Activated CD4-positive, alpha-beta T cell treated with anti-CD3 and anti-CD28 coated beads for 36 hours (primary cell): ENCODE measurements at places on chromosomes 16 and 17. TPM values are rescaled to one million over a fixed set of nuclear protein-coding genes. Genes with fewer than 3 reads are reported as not detected.
A peak's percentile ranks its signal among the peaks of the same experiment; 100 is the strongest.

DNA sequence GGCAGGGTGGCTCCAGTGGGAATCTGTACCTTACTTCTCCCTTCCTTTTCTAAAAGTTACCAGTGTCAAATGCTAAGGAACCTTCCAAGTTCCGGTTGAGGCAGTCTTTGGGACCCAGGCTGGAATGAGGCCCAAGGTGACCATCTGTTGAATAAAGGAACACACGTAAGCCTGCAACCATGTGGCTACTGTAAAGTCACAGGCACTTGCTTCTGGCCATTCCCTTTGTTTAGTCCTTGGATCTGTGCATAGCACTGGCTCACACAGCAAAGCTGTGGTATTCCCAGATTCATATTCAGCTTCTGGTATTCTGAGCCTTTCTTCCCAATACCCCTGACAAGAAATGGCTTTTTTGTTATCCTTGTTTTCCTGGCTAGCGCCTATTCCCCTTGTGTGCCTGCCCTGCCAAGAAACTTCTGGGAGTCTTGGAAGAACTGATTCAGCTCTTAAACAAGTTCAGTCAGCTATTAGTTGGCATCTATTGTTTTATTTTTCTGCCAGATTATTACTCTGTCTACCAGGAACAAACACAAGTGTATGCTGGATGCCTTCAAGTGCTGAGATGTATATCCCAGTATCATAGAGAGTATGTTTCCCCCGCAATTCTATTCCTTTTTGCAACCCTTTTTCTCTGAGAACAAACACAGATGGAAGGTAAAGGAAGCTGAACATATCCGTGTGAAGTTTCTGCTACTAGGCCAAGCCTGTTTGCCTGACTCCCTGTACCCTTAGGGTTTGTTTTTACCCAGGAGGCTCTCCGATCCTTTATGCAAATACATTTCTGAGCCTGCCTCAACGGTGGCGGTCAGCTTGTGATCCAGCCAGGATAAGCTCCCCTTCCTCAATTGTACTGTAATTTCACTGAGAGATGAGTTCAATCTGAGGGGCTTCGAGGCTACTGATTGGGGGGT is 13.2 kb downstream of the TMEM238L start:
- DNase-seq, result no peak

The C16orf74 gene
- total RNA-seq, result 0.23 TPM

DNA sequence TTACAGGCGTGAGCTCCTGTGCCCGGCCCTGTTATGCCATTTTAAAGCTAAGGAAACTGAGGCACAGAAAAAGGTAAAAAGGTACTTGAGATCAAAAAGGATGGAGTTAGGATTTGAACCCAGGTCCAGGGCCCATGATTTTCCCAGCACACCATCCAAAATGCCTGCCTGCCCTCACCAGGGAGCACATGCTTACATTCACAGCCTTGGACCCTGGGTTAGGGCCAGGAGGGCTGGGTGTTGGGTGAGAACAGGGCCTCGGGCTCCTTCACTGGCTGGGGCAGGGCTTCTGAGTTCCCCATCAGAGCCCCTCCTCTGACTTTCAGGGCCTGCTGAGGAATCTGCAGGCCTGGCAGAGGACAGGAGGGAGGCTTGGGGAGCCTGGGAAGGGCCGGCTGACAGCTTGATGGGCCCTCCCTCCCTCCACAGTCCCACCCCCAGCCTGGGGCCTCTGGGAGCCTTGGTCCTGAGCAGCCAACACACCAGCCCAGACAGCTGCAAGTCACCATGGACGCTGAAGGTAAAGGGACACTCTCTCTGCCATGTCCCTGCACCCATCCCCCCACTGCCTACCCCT is at the start of gene QPRT:
Gene QPRT, plus strand, starts transcription at position 490 of the 577 bp plus-strand sequence. Its CDS starts 18 bp downstream, at position 508.
- peak; percentile 32 for DNase-seq

DNA sequence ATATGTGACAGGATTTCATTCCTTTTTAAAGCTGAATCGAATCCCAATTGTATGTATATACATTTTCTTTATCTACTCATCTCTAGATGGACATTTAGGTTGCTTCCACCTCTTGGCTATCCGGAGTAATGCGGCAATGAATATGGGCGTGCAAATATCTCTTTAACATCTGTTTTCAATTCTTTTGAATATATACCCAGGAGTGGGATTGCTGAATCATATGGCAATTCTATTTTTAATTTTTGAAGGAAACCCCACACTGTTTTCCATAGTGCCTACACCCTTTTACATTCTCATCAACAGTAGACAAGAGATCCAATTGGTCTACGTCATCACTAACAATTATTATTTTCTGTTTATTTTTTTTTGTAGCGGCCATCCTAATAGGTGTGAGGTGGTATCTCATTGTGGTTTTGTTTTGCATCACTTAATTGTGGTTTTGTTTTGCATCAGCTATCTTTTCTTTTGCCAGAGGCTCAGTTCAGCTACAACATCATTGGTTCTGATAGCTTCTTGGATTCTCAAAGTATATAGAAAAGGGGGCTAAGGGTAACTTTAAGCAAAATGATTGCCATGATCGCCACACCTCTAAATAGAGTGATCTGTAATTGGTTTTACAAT is 25.6 kb upstream of the MAP2K6 start:
- DNase-seq, result no peak

DNA sequence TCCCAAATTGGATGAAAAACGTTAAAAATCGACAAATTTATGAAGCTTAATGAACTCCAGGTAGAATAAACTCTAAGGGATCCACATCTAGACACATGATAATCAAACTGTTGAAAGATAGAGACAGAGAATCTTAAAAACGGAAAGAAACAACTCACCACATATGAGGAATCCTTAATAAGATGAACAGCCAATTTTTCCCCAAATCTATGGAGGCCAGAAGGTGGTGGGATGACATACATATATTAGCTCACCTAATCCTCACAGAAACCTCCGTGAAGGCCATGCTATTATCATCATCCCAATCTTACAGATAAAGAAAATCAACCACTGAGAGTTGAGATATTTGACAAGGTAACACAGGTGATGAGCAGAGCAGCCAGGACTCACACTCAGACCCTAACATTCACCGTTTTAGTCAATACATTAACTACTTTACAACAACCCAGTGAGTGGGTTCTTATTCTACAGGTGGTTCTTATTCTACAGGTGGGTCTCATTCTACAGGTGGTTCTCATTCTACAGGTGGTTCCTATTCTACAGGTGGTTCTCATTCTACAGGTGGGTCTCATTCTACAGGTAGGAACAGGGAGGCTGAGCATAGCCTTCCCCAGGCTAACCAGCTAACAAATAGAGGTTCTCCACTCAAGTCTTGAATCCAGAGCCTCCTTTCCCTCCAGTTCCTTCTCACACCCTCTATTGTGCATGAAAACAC is 4.8 kb downstream of the CACNG1 start:
- no peak for DNase-seq

The BCL6B gene
- total RNA-seq, result 0.27 TPM

The CCL15 gene
- total RNA-seq, result not detected

DNA sequence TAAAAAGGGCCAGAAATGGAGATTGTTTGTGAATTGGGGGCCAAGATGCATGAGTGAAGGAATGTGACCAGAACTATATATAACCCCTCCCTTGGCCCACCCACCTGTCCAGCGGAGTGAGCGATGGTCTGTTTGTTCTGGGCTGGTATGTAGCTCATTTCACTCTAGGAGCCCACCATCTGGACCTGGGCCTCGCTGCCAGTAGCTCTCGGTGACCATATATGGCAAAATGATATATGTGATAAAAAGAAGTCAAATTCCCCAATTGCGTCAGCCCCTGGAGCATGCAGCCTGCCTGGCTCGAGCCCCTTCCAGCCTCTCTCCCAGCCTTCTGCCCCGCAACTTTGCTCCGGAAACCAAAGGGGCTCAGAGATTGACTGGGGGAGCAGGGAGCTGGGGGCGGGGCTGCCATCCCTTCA is 47.3 kb downstream of the CCDC42 start:
- no peak for DNase-seq

The TMEM204 gene
- 12.6 TPM for total RNA-seq

DNA sequence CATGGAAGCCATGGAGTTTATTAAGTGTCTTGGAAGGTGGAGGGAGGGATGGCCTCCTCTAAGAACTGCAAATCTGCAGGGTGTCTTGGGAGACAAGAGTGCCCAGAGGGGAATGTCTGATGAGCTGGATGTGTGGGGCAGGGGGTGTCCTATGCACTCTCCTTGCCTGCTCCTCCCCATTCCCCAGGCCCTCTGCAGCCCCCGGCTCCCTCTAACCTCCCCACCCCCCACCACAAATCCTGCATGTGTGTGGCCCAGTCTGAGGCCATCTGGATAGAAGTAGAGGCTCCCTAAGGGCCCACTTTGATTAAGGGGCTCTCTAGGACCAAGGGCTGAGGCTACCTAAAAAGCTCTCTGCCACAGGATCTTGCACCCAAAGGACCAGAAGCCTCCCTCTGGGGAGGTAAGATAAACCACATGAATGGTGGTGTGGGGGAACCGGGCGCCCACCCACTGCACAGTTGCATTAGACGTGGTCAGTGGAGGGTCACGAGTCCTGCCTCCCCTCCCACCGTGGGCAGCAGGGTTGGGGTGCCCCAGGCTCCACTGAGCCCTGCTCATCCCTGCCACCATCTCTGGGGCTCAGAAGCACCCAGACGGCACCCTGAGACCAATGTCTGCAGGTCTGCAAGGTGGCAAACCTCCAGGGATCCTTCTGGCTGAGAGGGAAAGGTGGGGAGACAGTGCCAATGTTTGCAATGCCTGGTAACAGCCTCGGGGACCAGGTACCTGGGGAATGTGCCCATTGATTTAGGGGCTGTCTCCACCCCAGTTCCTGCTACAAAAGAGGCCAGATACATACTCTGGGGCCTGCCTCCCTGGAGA is 618 bp downstream of the AANAT start:
- DNase-seq, result no peak

The ZACN gene
- total RNA-seq, result 4.8 TPM

DNA sequence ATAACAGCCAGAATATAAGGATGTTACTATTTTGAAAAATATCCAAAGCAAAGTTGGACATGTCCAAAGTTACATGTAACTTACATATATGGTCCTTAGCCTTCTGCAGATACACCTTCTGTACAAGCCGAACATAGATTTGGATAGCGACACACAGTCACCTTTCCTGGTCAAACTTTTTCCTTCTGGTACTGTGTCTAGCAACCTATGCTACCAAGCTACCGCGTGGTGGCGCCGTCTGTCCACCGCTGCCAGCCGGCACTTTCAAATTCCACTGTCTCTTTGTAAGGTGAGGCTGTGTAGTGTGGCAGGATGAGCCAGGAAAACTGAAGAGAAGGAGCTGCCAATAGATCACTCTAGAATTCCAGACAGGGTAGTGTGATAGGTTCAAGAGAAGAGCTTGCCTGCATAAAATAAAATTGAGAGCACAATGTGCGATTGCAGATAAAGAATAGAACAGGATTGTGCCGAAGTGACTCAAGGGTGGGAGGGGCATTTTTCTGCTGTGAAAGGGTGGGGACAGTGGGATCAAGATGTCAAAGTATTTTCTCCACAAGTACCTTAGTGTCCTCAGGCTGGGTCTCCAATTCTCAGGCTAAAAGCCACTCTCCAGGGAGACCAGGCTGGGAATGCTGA is 366.9 kb downstream of the SLC39A11 start:
- DNase-seq, result peak; percentile 75

The RRAD gene
- total RNA-seq, result 0.19 TPM

DNA sequence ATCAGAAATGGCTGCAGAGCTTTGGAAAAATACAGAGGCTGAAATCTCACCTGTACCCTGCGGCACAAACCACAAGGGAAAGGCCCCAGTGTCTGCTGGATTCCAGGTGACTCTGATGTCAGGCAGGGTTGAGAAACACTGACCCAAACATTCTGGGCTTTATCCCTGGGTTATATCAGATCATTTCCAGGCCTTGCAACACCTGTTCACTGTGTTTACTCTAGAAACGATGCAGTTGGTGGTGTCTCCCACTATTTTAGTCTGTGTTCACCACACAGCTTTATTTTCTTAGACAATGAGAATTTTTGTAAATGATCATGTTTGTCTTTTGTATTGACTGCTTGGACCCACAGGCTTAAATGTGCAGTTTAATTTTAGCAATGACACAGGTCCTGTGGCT is 151.5 kb upstream of the SDK2 start:
- no peak for DNase-seq

- DNase-seq, result no peak
Measured at GRCh38 chr16:57993438-57993837, 7.0 kb downstream of the ZNF319 start.

- no peak for DNase-seq
Measured at GRCh38 chr16:88540346-88540977, 29.7 kb upstream of the ZC3H18 start.

DNA sequence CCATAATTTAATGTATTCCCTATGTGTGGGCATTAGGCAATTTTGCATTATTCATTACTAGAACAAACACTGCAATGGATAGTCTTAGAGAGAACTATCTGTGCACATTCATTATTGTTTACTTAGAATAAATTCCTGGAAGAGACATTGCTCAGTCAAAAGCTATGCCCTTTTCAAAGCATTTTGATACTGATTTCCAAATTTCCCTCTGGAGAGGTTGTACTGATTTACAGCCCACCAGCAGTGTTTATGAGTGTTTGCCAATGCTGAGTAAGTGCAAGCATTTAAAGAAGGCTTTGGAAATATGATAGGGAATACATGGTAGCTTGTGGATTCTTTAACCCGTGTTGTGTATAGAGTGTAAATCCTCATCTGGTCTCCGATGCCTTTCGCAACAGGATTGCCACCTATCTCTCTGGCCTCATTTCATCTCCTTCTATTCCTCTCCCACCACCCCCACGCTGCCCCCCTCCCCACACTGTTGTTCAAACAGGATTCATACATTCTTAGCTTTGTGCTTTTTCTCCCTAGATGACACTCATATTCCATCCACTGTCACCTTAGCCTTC is 33.4 kb upstream of the MMD start:
- no peak for DNase-seq

GRCh38 chr17:79646721-79647455 is 36.0 kb upstream of the RBFOX3 start:
- DNase-seq, result no peak

The ACSM2A gene
- total RNA-seq, result not detected

DNA sequence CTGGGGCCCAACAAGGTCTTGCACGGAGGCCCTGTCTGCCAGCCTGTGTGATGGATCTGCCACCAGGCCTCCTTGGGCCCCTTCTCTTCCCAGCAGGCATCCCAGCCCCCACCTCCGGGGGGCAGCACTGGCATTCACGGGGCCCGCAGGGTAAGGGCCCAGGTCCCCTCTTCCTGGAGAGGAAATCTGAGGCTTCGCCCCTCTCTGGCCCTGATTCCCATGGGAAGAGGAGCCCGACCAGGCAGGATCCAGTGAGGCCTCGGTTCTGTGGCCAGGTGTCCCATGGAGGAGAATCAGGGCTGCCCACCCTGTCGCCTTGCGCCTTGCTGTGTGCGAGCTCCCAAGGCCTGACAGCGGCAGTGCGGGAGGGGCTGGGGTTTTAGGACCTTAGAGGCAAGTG is 48.4 kb downstream of the PDPK1 start:
- peak; percentile 48 for DNase-seq

- peak; percentile 76 for DNase-seq
Measured at GRCh38 chr17:78665952-78666920, 89.0 kb upstream of the DNAH17 start.

- no peak for DNase-seq
Measured at GRCh38 chr16:66508248-66508913, 41.5 kb downstream of the TK2 start.

The CD300LB gene
- total RNA-seq, result not detected
